ENCODE measurements at places on chromosomes 4 and X. TPM values are rescaled to one million over a fixed set of nuclear protein-coding genes. Genes with fewer than 3 reads are reported as not detected.

Gene ZMAT1
- 2.5 TPM for total RNA-seq

Gene CSN1S1
- total RNA-seq = not detected

Gene HTATSF1
- 79.3 TPM for total RNA-seq

Gene CXCL6
- 0.28 TPM for total RNA-seq

Gene TLR10
- not detected for total RNA-seq

Gene CRMP1
- total RNA-seq = 83.4 TPM

DNA sequence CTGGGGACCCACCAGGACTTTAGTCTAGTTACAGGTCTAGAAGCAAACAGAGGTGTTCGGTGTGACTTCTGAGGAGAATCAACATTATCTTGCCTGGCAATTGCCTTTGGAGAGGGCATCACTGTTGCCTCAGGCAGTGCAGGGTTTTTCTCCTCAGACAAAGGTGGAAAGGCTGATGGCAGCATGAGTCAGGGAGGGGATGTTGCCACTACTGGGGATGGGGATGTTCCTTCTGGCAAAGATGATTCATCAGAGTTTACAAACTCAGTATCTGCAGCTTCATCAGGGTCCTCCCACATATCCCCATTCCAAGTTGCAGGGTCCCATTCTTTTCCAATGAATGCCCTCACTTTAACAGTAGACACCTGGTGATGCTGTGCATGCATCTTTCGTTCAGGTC, 91.3 kb upstream of the GALNTL6 start:
- no peaks in the 10 kb centered on the region for H3K4me1 ChIP-seq
- H3K27me3 ChIP-seq = no peaks in the 10 kb centered on the region
- no peak for DNase-seq
- no peaks in the 10 kb centered on the region for H3K36me3 ChIP-seq
- no peak overlapping the region for H3K27ac ChIP-seq

DNA sequence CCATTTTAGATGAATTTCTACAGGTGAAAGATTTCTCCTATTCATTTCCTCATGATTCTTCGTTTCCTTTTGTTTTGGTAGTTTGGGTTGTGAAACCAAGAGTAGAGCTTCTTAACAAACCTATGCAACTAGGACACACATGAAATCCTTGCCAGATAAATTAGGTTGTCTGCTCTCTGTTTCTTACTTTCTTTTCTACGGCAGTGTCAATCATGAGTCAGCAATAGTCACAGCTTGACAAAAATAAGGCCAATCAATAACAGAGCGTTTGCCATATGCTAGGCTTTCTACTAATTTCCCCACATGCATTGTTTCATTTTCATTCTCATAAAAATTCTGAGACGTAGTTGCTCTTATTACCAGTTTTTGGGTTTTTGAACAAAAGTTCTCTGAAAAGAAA, 20.3 kb downstream of the CLRN2 start:
- H3K36me3 ChIP-seq = no peaks in the 10 kb centered on the region
- H3K4me1 ChIP-seq = no peaks in the 10 kb centered on the region
- no peaks in the 10 kb centered on the region for H3K27me3 ChIP-seq
- no peak for DNase-seq

GRCh38 chrX:67545893-67546495, 2.2 kb downstream of the AR start:
- no peak overlapping the region for H3K4me3 ChIP-seq
- peaks cover 28% of the 10 kb centered on the region for H3K27me3 ChIP-seq
- H3K4me1 ChIP-seq = no peaks in the 10 kb centered on the region

GRCh38 chrX:116290359-116290758, 119.8 kb downstream of the AGTR2 start:
- H3K4me1 ChIP-seq = no peaks in the 10 kb centered on the region
- H3K27ac ChIP-seq = no peak overlapping the region
- no peaks in the 10 kb centered on the region for H3K27me3 ChIP-seq
- H3K4me3 ChIP-seq = no peak overlapping the region
- no peaks in the 10 kb centered on the region for H3K36me3 ChIP-seq

DNA sequence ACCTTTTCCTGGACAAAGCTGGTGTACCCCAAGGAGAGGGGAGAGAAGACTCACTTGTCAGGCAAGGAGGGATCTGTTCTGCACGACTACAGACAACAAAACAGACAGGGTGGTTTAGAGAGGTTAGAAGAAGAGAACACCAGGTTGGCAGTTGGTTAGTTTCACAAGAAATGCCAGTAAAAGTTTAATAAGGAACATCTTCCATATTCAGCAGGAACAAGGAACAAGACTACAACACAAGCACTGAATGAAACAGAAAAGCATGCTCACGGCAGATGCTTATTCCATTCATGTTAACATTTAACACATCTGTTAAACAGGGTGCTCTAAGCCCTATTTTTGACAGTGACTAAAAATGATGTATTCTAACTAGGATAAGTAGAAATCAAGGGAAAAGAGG, 158.2 kb downstream of the WDFY3 start:
- no peaks in the 10 kb centered on the region for H3K4me1 ChIP-seq
- no peak for DNase-seq
- H3K36me3 ChIP-seq = no peaks in the 10 kb centered on the region
- no peak overlapping the region for H3K27ac ChIP-seq

- H3K27me3 ChIP-seq = peaks cover 19% of the 10 kb centered on the region
- H3K4me1 ChIP-seq = no peaks in the 10 kb centered on the region
- H3K36me3 ChIP-seq = no peaks in the 10 kb centered on the region
Measured at GRCh38 chr4:9901257-9901656, 119.8 kb downstream of the DRD5 start.

GRCh38 chrX:112851161-112851779, 10.6 kb upstream of the AMOT start:
- no peaks in the 10 kb centered on the region for H3K27me3 ChIP-seq
- H3K4me1 ChIP-seq = no peaks in the 10 kb centered on the region
- no peaks in the 10 kb centered on the region for H3K36me3 ChIP-seq
- H3K4me3 ChIP-seq = no peak overlapping the region

GRCh38 chrX:153582896-153583295, 16.0 kb downstream of the CCNQ start:
- no peak overlapping the region for H3K4me3 ChIP-seq
- no peaks in the 10 kb centered on the region for H3K27me3 ChIP-seq
- DNase-seq = peak; percentile 33
- no peak overlapping the region for H3K27ac ChIP-seq
- no peaks in the 10 kb centered on the region for H3K4me1 ChIP-seq

DNA sequence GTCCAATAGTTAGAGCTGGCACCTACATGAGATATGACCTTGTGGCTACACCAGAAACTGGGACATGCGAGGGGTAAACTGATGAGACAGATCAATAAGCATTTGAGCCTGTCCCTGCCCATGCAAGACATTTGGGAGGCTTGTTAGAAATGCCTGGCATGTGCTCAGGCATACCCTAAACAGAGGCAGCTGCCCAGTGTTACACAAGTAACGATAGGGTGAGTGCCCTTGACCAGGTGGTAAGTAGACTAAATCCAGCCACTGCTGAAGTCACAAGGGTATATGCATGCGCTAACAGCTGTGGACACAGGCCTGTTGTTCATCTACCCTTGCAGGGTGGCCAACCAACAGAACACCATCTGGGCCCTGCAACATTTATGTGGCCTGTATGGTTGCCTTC, 56.1 kb upstream of the CCDC149 start:
- H3K27ac ChIP-seq = no peak overlapping the region
- no peaks in the 10 kb centered on the region for H3K4me1 ChIP-seq
- no peaks in the 10 kb centered on the region for H3K36me3 ChIP-seq
- H3K4me3 ChIP-seq = no peak overlapping the region
- H3K27me3 ChIP-seq = no peaks in the 10 kb centered on the region

GRCh38 chr4:165788686-165789463, 84.2 kb upstream of the TLL1 start:
- DNase-seq = no peak
- H3K4me3 ChIP-seq = no peak overlapping the region

- no peak overlapping the region for H3K4me3 ChIP-seq
- DNase-seq = no peak
- no peaks in the 10 kb centered on the region for H3K27me3 ChIP-seq
Measured at GRCh38 chrX:123447506-123447905, 263.4 kb downstream of the GRIA3 start.

- no peaks in the 10 kb centered on the region for H3K4me1 ChIP-seq
- H3K27me3 ChIP-seq = no peaks in the 10 kb centered on the region
- no peaks in the 10 kb centered on the region for H3K36me3 ChIP-seq
Measured at GRCh38 chrX:52138830-52139544, 45.7 kb upstream of the MAGED4 start.

- no peak overlapping the region for H3K4me3 ChIP-seq
- no peaks in the 10 kb centered on the region for H3K27me3 ChIP-seq
- H3K27ac ChIP-seq = no peak overlapping the region
- no peaks in the 10 kb centered on the region for H3K4me1 ChIP-seq
Measured at GRCh38 chr4:169909479-169909878, 116.7 kb downstream of the MFAP3L start.

DNA sequence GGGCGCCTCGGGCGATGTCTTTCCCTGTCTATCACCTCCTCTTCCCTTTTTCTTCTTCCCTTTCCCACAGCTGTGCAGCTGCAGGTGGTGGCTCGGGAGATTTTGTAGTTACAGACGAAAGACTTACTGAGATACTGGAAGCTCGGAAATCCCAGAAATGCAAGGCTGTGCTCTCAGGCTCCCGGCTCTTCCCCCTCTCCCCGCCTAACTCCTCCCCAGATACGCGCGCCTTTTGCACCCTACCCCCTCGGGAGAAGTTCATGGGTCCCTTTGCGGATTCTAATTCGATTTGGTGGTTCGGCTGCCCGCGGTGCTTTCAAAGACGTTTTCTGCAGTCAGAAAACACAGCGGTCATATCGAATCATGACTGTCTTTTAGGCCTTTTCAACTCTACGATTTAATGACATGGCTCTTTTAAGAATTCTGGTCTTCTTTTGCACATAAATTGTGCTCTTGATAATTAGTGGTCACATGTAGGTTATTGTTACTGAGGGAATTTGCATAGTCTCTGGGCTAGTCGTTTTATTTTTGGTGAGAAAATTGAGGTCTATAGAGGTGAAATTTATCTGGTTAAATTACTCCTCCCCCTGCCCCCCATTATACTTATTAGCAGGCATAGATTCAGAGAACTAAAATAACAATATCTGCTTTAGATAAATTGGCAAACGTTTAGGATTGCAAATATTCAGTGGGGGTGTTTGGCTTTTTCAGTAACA, 1.6 kb downstream of the SEPTIN11 start:
- H3K27ac ChIP-seq = peak overlapping the region; percentile 82
- peak overlapping the region; percentile 63 for H3K4me3 ChIP-seq
- H3K36me3 ChIP-seq = no peaks in the 10 kb centered on the region
- DNase-seq = peak; percentile 55

- peaks cover 33% of the 10 kb centered on the region for H3K27me3 ChIP-seq
- H3K4me3 ChIP-seq = no peak overlapping the region
- H3K36me3 ChIP-seq = no peaks in the 10 kb centered on the region
- no peak overlapping the region for H3K27ac ChIP-seq
- no peaks in the 10 kb centered on the region for H3K4me1 ChIP-seq
Measured at GRCh38 chr4:37383579-37384229, 139.2 kb downstream of the NWD2 start.

- H3K27me3 ChIP-seq = no peaks in the 10 kb centered on the region
- no peaks in the 10 kb centered on the region for H3K36me3 ChIP-seq
- no peaks in the 10 kb centered on the region for H3K4me1 ChIP-seq
- no peak for DNase-seq
- H3K27ac ChIP-seq = no peak overlapping the region
Measured at GRCh38 chr4:154732669-154733068, 11.1 kb upstream of the LRAT start.

DNA sequence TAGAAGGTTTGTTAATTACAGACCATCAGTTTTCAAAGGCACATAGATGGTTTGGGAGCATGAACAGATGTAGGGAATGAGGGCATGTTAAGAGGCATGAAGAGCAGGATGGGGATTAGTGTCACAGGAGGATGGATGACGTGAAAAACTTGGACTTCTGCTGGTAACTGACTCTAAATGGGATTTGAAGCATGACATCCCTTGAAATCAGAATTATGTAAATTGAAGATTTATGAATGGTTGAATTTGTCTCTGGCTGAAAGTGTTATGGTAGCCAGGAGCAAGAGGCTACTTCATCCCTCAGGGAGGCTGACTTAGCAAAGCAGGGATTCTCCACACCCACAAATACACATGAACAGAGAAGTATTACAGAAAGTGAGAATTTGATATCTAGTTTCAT, 454.6 kb downstream of the MAGEB5 start:
- DNase-seq = no peak
- H3K27ac ChIP-seq = no peak overlapping the region
- no peak overlapping the region for H3K4me3 ChIP-seq
- H3K27me3 ChIP-seq = no peaks in the 10 kb centered on the region
- H3K36me3 ChIP-seq = no peaks in the 10 kb centered on the region

DNA sequence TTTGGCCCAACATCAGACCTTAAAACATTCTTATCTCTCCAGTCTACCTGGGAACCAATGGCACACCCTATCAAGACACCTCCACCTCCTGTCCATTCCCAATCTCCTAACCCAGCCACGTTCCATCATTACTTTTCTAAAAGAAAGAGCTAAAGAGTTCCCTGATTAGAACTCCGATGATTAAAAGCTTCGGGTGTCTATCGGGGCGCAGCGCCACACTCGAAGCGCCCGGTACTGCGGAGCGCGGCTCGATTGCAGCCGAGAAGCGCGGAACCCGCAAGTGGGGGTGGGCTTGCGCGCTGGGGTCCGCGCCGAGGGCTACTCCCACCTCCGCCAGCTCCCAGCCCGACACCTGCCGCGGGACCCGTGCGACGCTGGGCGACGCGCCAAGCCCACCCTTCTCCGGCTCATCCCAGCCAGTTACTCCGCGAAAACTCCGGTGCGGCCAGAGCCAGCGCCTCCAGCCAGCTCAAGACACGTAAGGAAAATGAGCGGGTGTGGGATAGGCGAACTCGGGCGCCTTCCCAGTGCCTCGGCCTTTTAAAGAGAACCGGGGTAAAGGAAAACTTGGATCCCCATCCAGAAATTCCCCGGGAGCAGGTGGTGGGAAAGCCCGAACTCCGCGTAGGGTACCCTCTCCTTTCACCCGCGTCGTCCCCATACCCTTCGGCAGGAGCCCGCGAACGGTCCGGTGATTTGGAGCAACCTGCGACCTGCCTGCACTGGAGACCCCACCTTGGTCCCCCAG, 593 bp downstream of the NPY1R start:
- H3K4me3 ChIP-seq = peak overlapping the region; percentile 75
- H3K4me1 ChIP-seq = peaks cover 9% of the 10 kb centered on the region
- peak; percentile 50 for DNase-seq
- no peaks in the 10 kb centered on the region for H3K27me3 ChIP-seq
- peaks cover under 1% of the 10 kb centered on the region for H3K36me3 ChIP-seq

DNA sequence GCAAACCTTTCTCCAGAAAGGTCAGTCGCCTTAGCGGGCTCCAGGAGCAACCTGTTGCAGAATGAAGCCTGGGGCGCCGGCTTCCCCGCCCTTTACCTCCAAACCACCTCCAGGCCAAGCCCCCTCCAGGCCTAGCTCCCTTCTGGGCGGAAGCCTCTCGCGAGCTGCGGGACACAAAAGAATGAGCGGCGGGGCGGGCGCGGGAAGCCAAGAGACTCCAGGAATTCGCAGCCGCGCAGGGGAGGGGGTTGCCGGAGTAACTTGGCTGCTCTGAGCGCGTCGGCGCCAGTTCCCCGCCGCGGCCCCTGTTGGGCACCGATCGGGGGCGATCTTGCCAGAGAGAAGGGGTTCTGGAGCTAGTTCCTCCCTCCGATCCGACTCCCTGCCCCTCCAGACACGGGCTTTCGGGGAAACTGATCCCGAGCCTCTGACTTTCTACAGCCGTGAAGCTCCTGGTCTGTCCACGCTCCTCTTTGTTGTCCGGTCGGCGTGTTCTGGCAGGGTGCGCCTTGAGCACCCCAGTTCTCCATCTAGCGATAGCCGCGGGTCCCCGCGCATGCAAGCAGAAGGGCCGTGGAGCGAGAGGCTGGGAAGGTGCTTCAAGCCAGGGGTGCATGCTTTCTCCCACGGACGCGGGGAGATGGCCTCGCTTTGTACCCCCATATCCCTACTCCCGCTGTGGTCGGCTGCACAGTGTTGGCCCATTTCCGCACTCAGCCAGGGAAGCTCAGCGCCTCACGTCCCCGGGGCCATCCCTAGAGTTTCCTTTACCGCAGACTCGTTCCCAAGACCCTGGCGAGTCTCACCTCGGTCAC, 1.2 kb downstream of the PROM1 start:
- peak overlapping the region; percentile 52 for H3K4me3 ChIP-seq
- peak overlapping the region; percentile 10 for H3K27ac ChIP-seq
- no peaks in the 10 kb centered on the region for H3K4me1 ChIP-seq

Data from A673 (cell line).